ENCODE measurements at places on chromosomes 7 and 10.
A peak's percentile ranks its signal among the peaks of the same experiment; 100 is the strongest.

GRCh38 chr7:919114-919442 is 35.4 kb downstream of the ADAP1 start:
- no peak for DNase-seq

GRCh38 chr10:34141032-34141680 is 673.9 kb downstream of the PARD3 start:
- DNase-seq = peak; percentile 55

DNA sequence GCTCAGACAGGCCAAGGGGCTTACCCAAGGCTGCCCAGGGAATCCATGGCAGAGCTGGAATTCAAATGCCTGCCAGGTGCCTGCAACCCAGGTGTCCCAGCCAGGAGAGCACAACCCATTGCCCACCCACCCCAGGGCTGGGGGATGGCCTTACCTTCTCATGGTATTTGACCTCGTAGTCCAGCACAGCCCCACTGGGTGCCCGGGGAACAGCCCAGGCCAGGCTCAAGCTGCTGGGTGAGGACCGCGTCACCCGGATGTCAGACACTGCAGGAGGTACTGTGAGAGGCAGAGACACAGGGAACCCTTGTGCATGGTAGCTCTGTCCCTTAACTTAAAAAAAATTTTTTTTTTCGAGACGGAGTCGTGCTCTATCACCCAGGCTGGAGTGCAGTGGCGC is 9.0 kb downstream of the EPHB4 start:
- DNase-seq = no peak

- DNase-seq = no peak
Observed at GRCh38 chr10:82861889-82862288, 986.9 kb downstream of the NRG3 start.

GRCh38 chr10:103793429-103793828 is 61.9 kb downstream of the SH3PXD2A start:
- DNase-seq = no peak

Measured in fibroblast of upper back skin (primary cell).